ENCODE measurements at places on chromosomes 1 and 21.
A peak's percentile ranks its signal among the peaks of the same experiment; 100 is the strongest.

GRCh38 chr1:10271869-10272268, 61.5 kb downstream of the KIF1B start:
- no peak for DNase-seq

DNA sequence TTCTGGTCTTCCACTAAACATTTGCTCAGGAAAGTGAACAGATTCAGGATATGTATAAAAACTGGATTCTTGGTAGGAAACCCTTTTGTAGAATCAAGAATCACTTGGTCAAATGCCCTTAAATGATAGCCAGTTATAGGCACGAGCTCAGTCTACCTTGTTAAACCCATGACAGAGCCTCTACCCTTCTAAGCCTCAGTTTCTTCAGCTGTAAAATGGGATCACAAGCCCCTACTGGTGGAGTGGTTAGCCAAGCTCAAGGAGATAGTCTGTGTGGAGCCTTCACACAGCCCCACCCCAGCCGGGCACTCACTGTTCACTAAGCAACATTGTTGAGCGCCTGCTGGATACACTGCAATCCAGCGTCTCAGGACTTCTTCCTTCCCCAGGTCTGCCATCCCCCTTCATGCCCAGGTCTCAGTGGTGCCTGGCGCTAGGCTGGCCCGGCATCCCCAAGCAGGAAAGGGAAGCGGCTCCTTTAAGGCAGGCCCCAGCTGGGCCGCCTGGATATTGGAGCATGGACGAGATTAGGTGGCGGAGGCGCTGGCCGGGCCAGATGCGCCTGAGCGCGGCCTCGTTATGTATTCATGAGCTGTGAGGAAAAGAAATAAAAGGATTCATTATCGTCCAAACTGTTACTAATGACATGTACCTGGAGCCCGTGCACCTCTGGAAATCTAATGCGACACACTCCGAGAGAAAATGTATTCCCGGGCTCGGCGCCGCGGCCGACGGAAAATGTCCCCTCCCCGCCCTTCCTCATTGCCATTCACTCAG, 75.6 kb downstream of the TAS1R2 start:
- no peak for DNase-seq

GRCh38 chr1:2894381-2895041, 93.0 kb upstream of the TTC34 start:
- peak; percentile 10 for DNase-seq

DNA sequence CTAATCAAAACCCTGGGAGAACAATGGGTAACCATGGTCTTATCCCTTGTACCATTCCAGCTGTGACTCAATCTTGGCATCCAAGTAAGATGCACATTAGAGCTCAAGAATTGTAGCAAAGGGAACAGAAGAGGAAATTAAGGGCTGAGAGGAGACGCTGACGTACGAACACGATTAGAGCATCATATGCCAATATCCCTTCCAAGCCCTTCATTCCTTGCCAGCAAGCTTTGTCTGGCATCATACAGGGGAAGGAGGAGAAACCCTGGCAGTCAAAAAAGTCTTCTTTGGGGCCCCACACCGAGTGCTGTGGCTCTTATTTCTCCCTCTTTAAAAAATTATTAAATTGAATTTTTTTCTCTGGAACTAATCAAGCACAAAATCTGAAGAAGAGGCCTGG, 120.9 kb downstream of the ASTN1 start:
- DNase-seq = no peak

GRCh38 chr1:117244971-117245370, 34.2 kb upstream of the VTCN1 start:
- no peak for DNase-seq

GRCh38 chr1:212668477-212668876, 31.2 kb downstream of the BATF3 start:
- DNase-seq = no peak

DNA sequence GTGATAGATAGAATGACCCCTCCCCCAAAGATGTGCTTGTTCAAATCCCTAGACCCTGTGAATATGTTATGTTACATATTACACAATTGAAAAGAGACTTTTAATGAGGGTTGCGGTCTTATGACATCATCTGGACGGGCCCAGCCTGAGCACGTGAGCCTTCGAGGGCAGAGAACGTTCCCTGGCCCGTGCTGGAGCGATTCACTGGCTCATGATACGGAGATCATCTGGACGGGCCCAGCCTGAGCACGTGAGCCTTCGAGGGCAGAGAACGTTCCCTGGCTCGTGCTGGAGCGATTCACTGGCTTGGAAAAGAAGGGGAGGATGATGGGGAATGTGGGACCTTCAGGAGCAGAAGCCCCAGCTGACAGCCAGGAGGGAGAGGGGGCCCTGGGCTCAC, 34.4 kb upstream of the COL18A1 start:
- no peak for DNase-seq

DNA sequence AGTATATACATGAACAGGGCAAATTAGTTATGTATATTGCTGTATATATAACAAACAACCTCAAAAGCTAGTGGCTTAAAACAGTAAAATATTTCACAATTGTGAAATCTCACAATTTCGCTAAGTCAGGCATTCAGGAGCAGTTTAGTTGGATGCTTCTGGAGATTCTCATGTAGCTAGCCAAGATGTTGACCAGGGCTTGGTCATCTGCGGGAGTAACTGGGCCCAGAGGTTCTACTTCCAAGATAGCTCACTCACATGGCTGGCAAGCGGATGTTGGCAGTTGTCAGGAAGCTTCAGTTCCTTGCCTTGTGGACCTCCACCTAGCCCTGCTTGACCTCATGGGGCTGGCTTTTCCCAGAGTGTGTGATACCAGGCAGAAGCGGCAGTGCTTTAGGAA, 95.6 kb downstream of the TTC3 start:
- DNase-seq = no peak

DNA sequence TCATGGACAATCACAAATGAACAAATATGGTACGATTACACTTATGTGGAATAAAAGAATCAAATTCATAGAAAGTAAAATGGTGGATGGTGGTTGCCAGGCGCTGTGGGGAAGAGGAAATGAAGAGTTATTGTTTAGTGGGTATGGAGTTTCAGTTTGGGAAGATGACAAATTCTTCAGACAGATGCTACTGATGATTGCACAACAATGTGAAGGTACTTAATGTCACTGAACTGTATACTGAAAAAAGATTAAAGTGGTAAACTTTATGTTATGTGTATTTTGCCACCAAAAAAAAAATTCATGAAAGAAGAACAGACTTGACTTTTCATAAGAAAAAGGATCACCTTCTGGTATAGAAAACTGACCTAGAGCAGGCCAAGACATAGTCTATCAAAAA, 745.6 kb upstream of the CXADR start:
- DNase-seq = no peak

GRCh38 chr1:154520333-154520732, 18.1 kb upstream of the SHE start:
- no peak for DNase-seq

DNA sequence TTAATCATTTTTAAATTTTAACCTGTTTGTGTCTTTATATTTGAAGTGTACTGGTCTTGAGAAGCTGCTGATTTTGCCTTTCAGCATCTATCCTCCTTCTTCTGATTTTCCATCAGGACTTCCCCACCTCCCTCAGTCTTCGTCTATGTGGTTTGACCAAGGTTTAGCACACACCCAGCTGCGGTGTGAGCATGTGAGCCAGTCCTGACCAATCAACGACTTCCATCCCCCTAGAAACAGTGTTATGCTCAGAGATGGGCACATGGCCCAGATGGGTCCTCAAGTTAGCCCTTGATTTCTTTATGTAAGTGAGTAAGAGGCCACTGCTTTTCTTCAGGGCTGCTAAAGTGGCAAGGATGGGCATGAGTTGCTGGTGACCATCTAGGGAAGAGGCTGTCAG, 190.8 kb downstream of the MATN1 start:
- no peak for DNase-seq

- no peak for DNase-seq
These were observed 384.3 kb upstream of the ZRANB2 start for GRCh38 chr1:71465093-71465492.

DNA sequence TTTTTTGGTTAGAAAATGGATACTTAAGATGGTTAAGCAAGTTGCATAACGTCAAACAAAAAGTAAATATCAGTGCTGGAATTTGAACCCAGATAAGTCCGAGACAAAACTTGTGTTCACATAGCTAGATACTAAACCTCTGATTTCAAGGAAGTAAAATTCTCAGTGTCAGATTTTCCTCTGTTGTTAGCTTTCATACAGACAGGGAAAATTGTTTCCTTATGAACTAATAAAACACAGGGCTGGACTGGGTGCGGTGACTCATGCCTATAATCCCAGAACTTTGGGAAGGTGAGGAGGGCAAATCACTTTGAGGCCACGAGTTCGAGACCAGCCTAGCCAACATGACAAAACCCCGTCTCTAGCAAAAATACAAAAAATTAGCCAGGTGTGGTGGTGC, 51.3 kb downstream of the PCNX2 start:
- no peak for DNase-seq

GRCh38 chr1:31036749-31037500, 28.6 kb downstream of the PUM1 start:
- no peak for DNase-seq

DNA sequence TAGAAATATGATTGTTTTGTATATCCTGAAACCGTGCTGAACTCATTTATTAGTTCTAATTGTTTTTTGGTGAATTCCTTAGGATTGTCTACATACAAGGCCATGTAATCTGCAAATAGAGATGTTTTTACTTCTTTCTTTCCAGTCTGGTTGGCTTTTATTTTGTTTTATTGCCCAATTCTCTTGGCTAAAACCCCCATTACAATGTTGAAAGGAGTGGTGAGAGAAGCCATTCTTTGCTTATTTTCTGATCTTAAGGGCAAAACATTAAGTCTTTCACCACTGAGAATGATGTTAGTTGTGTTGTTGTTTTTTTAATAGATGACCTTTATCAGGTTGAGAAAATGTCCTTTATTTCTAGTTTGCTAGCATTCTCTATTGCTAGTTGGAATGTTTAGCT, 157.3 kb downstream of the NTMT2 start:
- DNase-seq = no peak

- no peak for DNase-seq
These were observed 19.4 kb downstream of the HSD11B1 start for GRCh38 chr1:209723756-209724693.

DNA sequence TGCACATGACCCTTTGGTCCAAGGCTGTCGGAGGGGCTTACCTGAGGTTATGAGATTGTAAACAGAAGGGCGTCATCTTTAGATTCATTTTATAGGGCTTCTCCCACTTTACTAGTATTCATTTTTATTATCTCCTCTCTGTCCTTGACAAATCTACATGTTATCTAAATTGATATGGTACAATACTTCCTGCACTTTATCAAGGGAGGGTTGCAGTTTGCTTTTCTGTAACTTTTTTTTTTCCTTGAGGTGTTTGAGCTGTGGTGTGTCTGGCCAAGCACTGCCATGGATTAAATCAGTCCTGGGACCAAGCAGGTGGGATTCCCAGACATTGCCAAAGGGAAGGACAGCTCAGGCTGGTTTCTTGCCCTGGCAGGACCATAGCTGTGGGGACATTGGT, 32.0 kb upstream of the B3GALT5 start:
- no peak for DNase-seq
